Hepatocyte (in vitro differentiated cells): ENCODE measurements at places on chromosomes 12 and 14. TPM values are rescaled to one million over a fixed set of nuclear protein-coding genes. Genes with fewer than 3 reads are reported as not detected.

The PAWR gene
- 30.2 and 40.5 TPM in 2 replicates for total RNA-seq

The LMNTD1 gene
- 0.87 TPM in 1 of 2 replicates, not detected in the other for total RNA-seq

The SIX1 gene
- total RNA-seq = 6.3 and 6.5 TPM in 2 replicates

The MTA1 gene
- total RNA-seq = 33.3 and 48.1 TPM in 2 replicates

The OSBPL8 gene
- total RNA-seq = 73.0 and 82.5 TPM in 2 replicates

The GAS2L3 gene
- 14.9 and 22.5 TPM in 2 replicates for total RNA-seq

The PCNX4 gene
- 60.0 and 84.2 TPM in 2 replicates for total RNA-seq

The GMFB gene
- total RNA-seq = 80.7 and 138 TPM in 2 replicates

The TMEM229B gene
- 11.7 and 18.3 TPM in 2 replicates for total RNA-seq

The GALNT9 gene
- 2.2 and 3.9 TPM in 2 replicates for total RNA-seq

The CLEC2B gene
- 5.0 and 5.7 TPM in 2 replicates for total RNA-seq

The FLVCR2 gene
- 10.1 and 16.1 TPM in 2 replicates for total RNA-seq

The PRR4 gene
- 2.5 and 6.4 TPM in 2 replicates for total RNA-seq

The TAMALIN gene
- 4.0 and 8.0 TPM in 2 replicates for total RNA-seq

The WASHC4 gene
- 92.7 and 102 TPM in 2 replicates for total RNA-seq

DNA sequence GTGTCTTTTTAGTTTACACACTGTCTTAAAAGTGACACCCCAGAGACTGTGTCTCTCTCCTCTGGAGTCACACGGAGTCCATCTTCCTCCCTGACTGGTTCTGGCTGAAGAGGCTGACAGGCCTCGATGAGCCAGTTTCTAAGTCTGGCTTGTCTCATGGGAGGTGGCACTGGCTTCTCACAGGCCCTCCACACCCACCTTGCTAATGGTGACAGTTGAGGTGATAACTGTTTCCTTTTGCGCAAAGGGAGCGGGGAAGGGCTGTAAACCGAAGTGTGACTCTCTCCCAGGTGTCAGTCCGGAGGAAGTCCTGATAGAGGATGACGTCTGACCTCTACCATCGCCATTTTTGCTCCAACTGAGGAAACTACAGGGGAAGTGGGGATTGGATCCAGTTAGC is 30.2 kb downstream of the KCTD10 start:
- H3K36me3 ChIP-seq = no peaks in the 10 kb centered on the region
- H3K4me1 ChIP-seq = no peaks in the 10 kb centered on the region
- no peak overlapping the region for H3K27ac ChIP-seq
- H3K27me3 ChIP-seq = no peaks in the 10 kb centered on the region
- DNase-seq = no peak

DNA sequence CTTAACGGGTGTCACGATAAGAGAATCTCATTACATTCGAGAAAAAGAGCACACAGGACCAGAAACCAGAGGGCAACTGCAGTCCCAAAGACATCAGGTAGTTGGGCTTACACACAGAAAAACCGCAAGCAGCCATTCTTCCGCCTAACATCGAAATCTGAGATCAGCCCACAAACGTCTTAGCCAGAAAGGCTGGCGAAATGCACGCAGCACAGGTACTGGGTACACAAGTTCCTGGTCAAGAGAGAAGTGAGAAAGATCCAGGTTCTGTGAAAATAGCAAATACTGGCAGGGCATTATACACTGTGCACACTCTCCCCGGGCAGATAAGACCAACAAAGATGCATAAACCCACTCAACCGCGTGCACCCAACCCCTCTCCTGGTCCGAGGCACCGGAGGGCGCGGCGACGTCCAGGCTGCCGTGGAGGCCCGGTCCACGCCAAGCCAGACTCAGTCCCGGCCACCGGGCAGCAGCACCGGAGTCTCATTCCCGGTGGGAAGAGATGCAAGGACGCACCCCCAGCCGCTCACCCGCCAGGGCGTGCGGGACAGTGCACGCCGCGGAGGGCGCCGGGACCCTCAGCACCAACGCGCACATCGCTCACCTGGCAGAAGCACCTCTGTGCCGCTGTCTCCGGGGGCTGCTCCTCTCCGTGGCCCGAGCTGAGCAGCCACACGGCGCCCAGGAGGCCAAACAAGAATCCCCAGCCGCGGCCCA is 437 bp downstream of the ERO1A start:
- H3K4me1 ChIP-seq = peaks cover 21% of the 10 kb centered on the region
- H3K27ac ChIP-seq = peak overlapping the region; percentile 98
- H3K4me3 ChIP-seq = peak overlapping the region; percentile 82
- H3K36me3 ChIP-seq = no peaks in the 10 kb centered on the region
- peak; percentile 49 for DNase-seq

DNA sequence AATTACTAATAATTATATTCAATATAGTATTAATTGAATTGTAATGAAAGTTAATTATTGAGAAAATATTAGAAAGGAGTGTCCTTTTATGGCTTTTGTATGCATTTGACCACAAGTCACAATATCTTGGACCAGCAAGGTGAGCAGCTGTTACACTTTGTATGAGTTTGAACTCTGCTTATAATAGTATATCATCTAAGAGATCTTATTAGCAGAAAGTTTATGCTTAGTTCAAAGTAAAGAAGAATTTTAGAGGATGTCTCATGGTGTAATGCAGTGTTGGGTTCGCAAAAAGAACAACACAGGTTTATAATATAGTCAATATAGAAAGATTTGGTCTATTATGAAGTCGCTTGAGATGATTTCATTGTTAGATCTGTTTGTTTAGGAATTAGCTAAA is 2.0 kb upstream of the TRIM9 start:
- H3K4me1 ChIP-seq = peaks cover 14% of the 10 kb centered on the region
- no peak for DNase-seq

DNA sequence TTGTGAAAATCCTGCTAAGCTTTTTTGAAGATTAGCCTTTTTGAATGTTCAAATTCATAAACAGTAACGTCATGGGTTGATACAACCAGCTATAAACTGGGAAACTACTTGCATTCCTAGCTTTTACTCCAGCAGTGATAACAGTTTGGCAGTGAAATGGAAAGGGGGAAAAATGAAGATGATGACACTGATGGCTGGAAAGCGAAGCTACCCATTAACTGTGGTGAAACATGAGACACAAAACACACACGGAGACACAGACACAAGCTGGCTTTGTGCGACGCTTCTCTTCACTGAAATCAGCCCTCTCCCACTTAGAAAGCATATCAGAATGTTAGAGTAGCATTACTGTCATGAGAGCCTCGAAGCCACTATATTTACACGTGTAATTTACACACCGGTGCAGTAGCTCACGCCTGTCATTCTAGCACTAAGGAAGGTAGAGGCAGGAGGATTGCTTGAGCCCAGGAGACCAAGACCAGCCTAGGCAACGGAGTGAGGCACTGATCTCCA is 15.7 kb downstream of the VPS37B start:
- H3K36me3 ChIP-seq = no peaks in the 10 kb centered on the region
- H3K27me3 ChIP-seq = no peaks in the 10 kb centered on the region
- no peak for DNase-seq
- peak overlapping the region; percentile 77 for H3K27ac ChIP-seq

- no peak for DNase-seq
- H3K4me1 ChIP-seq = peaks cover 15% of the 10 kb centered on the region
- H3K27ac ChIP-seq = no peak overlapping the region
- H3K36me3 ChIP-seq = no peaks in the 10 kb centered on the region
- no peak overlapping the region for H3K4me3 ChIP-seq
Observed at GRCh38 chr14:32336702-32337101, 7.6 kb downstream of the AKAP6 start.

- no peak overlapping the region for H3K4me3 ChIP-seq
- no peaks in the 10 kb centered on the region for H3K36me3 ChIP-seq
- peak; percentile 83 for DNase-seq
- H3K4me1 ChIP-seq = no peaks in the 10 kb centered on the region
- no peak overlapping the region for H3K27ac ChIP-seq
Observed at GRCh38 chr12:15268927-15269552, 47.8 kb upstream of the RERG start.

- no peaks in the 10 kb centered on the region for H3K27me3 ChIP-seq
- no peak for DNase-seq
- no peaks in the 10 kb centered on the region for H3K36me3 ChIP-seq
- H3K4me1 ChIP-seq = no peaks in the 10 kb centered on the region
Observed at GRCh38 chr14:76705214-76705613, 56.1 kb upstream of the VASH1 start.

DNA sequence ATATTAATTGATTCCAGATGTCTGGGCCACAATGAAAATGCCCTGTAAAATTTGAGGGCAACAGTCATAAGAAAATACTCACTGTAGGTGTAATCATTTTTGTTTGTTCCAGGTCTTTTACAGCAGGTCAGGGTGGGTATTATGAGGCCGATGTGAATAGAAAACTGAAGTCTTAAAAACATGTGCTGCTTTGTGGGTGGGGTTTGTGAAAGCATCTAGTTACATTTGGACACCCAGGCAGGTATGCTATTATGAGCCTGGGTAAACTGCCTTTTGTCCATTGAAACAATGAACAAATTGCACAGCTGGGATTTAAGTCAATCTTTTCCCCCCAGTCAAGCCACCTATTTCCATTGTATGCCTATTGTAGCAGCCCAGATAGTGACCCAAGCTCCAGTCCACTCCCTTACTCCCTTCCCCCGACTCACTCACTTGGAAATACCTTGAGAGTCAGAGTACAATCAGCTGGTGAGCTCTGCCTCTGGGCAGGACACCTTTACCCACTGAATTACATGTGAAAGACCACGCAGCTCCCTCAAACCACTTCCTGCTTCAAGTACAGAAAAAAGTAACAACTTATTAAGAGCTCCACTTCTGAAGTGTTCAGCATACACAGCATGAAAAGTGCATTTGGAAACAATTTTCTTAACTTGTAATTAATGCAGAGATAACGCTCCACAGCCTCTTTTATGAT is 1.8 kb downstream of the IGF1 start:
- peak overlapping the region; percentile 11 for H3K4me3 ChIP-seq
- no peaks in the 10 kb centered on the region for H3K36me3 ChIP-seq
- DNase-seq = peak; percentile 49
- H3K27ac ChIP-seq = peak overlapping the region; percentile 67
- H3K4me1 ChIP-seq = peaks cover 41% of the 10 kb centered on the region

DNA sequence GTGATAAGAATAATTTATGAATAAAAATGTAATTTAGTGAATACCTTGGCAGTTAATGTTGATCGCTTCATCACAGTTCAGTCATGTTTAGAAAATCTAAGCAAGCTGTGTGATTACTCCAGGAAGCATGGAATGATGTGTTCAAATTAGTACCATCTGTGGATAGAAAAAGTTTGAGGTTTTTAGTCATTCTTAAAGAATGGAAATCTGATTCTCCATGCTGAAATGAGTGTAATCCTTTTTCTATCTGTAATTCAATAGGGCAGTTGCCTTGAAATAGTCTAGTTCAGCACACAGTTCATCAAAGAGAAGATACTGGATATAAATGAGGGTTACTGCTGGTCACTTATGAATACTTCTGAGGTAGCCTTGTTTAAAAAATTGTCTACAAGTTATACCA is 127.2 kb upstream of the MYF6 start:
- H3K27me3 ChIP-seq = no peaks in the 10 kb centered on the region
- peak overlapping the region; percentile 4 for H3K27ac ChIP-seq
- no peak overlapping the region for H3K4me3 ChIP-seq
- no peaks in the 10 kb centered on the region for H3K36me3 ChIP-seq
- no peaks in the 10 kb centered on the region for H3K4me1 ChIP-seq

GRCh38 chr12:104494137-104494792 is 37.5 kb downstream of the CHST11 start:
- H3K27me3 ChIP-seq = no peaks in the 10 kb centered on the region
- no peaks in the 10 kb centered on the region for H3K4me1 ChIP-seq
- no peak overlapping the region for H3K4me3 ChIP-seq
- no peak for DNase-seq
- H3K27ac ChIP-seq = no peak overlapping the region

- no peaks in the 10 kb centered on the region for H3K27me3 ChIP-seq
- H3K27ac ChIP-seq = no peak overlapping the region
- no peaks in the 10 kb centered on the region for H3K4me1 ChIP-seq
- no peaks in the 10 kb centered on the region for H3K36me3 ChIP-seq
Observed at GRCh38 chr12:109542876-109543275, 30.4 kb downstream of the MMAB start.

GRCh38 chr14:50875359-50876070 is 3.7 kb downstream of the ABHD12B start:
- H3K36me3 ChIP-seq = no peaks in the 10 kb centered on the region
- peaks cover 58% of the 10 kb centered on the region for H3K27me3 ChIP-seq
- no peaks in the 10 kb centered on the region for H3K4me1 ChIP-seq
- no peak for DNase-seq
- no peak overlapping the region for H3K4me3 ChIP-seq
- no peak overlapping the region for H3K27ac ChIP-seq

DNA sequence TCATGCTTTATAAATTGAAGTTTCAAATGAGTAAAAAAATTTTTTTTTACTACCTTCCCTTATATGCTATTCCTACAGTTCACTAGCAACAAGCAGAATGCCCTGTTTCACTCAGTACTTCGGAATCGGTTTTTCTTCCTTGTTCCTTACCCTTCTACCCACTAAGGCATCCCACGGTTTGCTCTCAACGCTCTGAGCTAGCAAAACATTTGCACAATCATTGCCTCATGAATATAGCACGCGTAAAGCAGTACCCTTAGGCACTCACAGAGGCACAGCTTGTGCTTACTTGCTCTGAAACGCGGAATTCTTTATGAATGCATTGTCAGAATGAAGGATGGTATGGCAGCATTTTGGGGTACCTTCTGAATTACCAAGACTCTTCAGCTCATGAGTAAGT is 45.0 kb downstream of the PPP1R13B start:
- no peak overlapping the region for H3K27ac ChIP-seq
- no peak for DNase-seq
- no peaks in the 10 kb centered on the region for H3K27me3 ChIP-seq
- no peaks in the 10 kb centered on the region for H3K36me3 ChIP-seq
- H3K4me1 ChIP-seq = no peaks in the 10 kb centered on the region

GRCh38 chr14:70254476-70254961 is 65.8 kb upstream of the SLC8A3 start:
- peak; percentile 84 for DNase-seq
- no peaks in the 10 kb centered on the region for H3K27me3 ChIP-seq
- no peak overlapping the region for H3K4me3 ChIP-seq
- no peaks in the 10 kb centered on the region for H3K36me3 ChIP-seq
- no peaks in the 10 kb centered on the region for H3K4me1 ChIP-seq
- peak overlapping the region; percentile 79 for H3K27ac ChIP-seq

GRCh38 chr14:94906991-94907587 is 137.2 kb upstream of the GSC start:
- no peaks in the 10 kb centered on the region for H3K36me3 ChIP-seq
- H3K27ac ChIP-seq = no peak overlapping the region
- no peaks in the 10 kb centered on the region for H3K27me3 ChIP-seq
- DNase-seq = no peak
- H3K4me1 ChIP-seq = no peaks in the 10 kb centered on the region

GRCh38 chr14:26265170-26265685 is 332.6 kb downstream of the NOVA1 start:
- no peak overlapping the region for H3K27ac ChIP-seq
- no peaks in the 10 kb centered on the region for H3K27me3 ChIP-seq
- no peaks in the 10 kb centered on the region for H3K4me1 ChIP-seq
- H3K36me3 ChIP-seq = no peaks in the 10 kb centered on the region

- peak; percentile 50 for DNase-seq
- no peaks in the 10 kb centered on the region for H3K4me1 ChIP-seq
- no peak overlapping the region for H3K27ac ChIP-seq
- no peak overlapping the region for H3K4me3 ChIP-seq
Observed at GRCh38 chr12:76183459-76184186, 99.1 kb upstream of the NAP1L1 start.
